Stimulated activated CD4-positive, alpha-beta T cell treated with anti-CD3 and anti-CD28 coated beads, Interleukin-2, amount 100 ng/mL, for 24 hours (primary cell): ENCODE measurements at places on chromosomes 7 and 10.
A peak's percentile ranks its signal among the peaks of the same experiment; 100 is the strongest.

GRCh38 chr7:4689151-4689550 is 7.1 kb downstream of the FOXK1 start:
- DNase-seq, result no peak

DNA sequence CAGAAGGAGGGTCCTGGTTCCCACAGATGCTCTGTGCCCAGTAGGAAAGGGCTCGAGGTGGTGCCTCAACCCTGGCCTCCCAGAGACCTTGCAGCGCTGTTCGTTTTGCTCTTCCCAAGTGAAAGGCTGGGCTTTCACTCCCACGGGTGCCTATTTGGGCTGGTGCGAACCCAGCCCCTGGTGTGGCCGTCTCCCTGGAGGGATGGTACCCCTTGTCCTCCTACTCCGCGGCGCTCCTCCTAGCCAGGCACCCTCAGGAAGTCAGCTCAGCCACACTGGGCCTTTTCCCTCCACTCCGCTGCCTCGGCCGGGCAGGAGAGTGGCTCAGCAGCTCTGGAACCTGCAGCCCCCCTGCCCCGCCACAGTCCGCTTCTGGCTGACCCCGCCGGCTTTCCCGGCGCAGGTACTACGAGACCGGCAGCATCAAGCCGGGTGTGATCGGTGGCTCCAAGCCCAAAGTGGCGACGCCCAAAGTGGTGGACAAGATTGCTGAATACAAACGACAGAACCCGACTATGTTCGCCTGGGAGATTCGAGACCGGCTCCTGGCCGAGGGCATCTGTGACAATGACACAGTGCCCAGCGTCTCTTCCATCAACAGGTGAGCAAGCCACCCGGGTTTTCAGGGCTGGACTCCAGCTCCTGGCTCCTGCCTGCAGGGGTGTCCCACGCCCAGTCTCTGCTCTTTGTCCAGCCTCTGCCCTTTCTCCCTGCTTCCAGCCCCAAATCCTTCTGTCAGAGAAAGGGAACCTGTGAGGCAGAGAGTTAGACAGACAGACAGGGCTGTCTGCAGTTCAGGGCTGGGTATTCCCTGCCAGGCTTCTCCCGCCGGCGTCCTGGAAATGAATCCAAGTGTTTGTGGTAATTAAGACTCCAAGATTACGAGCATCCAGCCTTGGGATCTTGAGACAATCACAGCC is 5.2 kb downstream of the PAX2 start:
- no peak for DNase-seq

- no peak for DNase-seq
These were observed 12.3 kb downstream of the KLHL7 start for GRCh38 chr7:23117841-23118240.

DNA sequence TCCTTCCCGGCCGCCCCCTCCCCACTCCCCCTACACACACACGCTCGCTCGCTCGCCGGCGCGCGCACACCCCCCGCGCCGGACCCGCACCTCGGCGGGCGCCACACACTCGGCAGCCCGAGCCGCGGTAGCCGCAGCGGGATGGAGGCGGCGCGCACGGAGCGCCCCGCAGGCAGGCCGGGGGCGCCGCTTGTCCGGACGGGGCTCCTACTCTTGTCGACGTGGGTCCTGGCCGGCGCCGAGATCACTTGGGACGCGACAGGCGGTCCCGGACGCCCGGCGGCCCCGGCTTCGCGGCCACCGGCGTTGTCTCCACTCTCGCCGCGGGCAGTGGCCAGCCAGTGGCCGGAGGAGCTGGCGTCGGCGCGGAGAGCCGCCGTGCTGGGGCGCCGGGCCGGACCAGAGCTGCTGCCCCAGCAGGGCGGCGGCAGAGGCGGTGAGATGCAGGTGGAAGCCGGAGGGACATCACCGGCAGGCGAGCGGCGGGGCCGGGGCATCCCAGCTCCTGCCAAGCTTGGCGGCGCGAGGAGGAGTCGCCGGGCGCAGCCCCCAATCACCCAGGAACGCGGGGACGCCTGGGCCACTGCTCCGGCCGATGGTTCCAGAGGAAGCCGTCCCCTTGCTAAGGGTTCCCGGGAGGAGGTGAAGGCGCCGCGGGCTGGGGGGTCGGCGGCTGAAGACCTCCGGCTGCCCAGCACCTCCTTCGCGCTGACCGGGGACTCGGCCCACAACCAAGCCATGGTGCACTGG is at the start of gene SORCS3:
Gene SORCS3, plus strand, starts transcription at position 104 of the 750 bp plus-strand sequence.
- no peak for DNase-seq

DNA sequence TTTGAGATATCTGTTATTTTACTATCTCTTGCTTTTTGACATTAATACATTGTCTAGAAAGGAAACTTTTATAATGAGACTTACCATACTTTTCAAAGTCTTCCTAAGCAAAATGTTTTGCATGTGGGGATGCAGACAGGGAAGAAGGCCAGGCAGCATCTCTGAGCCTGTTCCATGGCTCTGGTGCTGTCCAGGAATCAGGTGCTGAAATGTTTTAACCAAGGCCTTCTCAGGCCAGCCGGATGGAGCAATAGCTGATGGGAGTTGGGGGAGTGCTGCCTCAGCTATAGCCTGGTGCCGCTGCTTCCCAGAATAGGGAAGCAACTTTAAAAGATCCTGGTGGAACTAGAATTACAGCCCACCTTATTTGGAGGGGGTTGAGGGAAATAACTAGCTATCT is 38.5 kb downstream of the CRTAC1 start:
- no peak for DNase-seq

- no peak for DNase-seq
These were observed 851 bp downstream of the AKR1E2 start for GRCh38 chr10:4826792-4827324.

GRCh38 chr7:71173955-71174354 is 42.0 kb downstream of the GALNT17 start:
- no peak for DNase-seq

GRCh38 chr7:92609921-92610518 is 19.8 kb upstream of the FAM133B start:
- no peak for DNase-seq

GRCh38 chr10:119444866-119445265 is 97.7 kb downstream of the RGS10 start:
- DNase-seq, result no peak

DNA sequence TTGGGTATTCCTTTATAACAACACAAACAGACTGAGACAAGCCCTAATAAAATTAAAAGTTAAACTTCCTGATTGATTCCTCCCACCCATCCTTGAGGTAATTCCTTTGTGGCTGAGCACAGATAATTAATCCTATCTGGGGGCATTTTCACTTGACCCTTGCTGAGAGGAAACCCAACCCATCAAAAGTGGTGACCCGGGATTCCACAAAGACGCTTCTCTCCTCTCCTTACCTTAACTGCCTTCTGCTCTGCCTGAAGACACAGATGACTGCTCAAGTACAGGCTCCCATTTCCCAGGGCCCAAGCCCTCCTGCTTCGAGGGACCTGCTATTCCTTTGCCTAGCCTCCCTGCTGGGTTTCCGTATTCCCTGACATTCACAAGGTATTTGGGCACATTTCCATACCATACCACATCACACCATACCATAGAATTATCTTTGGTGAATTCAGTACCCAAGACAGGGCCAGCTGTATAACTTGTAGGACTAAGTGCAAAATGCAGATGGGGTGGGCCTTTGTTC is 9.8 kb upstream of the MAPK8 start:
- DNase-seq, result no peak

DNA sequence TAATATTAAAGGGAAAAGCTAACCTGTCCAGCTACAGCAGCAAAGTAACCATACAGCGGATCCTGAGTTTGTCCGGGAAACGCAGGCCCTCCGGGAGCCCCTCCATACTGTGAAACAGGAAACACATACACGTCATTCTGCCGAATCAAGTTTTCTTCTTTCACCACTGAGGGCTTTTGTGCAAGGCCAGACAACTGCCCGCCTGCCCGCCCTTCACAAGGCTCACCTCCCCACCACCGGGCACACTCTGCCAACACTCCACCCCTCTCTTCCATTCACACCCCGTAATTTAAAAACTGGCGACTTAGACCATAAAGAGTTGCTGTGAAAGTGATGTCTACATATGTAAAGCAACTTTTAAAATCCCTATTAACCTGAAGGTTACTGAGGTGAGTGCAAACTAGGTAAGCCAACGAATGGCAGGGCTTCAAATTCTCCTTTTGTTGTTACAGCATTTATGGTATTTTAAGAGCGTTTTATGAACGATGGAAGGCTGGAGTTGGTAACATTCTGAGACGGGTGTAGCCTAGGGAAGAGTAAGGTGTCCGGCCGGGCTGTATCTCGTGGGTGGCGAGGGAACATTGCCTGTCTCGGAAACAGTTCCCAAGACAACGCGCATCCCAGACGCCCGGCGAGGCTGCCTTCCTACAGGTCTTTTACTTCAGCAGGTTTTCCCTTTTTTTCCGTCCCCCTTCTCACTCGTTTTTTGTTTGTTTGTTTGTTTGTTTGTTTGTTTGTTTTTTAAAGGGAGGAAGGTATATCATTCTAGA is 817 bp downstream of the SRI start:
- DNase-seq, result peak; percentile 25

DNA sequence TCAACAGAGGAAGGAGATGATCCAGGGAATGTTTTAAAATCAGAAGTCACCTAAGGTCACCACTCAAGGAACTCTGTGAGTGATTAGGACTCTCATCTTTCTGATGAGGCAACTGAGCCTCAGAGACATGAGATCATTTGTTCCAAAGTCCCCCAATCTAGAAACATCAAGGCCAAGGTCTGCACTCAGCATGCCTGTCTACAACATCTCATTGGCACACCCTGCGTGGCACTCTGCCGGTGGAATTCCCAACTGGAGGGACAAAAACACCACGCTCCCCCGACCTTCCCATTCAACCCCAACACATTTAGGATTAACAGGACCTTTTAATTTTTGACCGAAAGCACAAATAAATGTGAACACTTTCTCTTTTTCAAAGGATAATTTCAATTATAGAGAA is 31.4 kb downstream of the CPXM2 start:
- DNase-seq, result no peak

DNA sequence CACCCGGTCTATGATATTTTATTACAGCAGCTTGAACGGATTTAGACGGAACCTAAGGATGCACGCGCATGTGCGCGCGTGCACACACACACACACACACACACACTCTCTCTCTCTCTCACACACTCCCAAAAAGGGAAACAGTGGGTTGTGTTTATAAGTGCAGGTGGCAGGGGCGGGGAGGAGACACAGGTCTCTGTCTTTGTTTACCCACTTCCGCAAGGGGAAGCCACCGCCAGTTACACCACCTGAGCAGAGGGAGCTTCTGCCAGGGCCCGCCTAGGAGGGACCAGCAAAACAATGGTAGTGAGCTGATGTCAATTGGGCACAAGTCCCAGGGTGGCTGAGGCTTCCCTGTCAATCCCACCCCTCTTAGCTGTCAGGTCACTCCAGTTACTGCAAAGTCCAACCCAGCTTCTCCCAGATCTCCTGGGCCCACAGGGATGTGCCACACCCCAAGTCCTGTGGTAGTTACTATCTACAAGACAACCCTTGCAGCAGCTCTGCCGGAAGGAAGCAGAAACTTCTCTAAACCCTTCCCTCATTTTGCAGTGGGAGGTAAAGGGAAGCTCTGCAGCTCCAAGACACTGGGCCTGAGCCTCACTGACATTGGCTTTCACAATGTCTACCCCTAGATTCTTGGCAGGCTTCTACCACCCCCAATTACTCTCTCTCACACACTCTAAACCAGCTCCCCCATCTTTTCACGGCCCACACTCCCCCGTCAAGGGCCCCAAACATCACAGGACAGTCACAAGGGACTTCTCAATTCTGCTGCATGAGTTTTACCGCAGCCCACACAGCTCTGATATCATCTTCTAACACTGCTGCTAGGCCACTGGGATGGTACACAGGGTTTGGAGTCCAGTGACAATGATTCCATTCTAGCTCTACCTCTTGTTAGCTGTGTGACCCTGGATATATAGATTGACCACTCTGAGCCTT is 17.6 kb downstream of the ANXA11 start:
- DNase-seq, result peak; percentile 54

DNA sequence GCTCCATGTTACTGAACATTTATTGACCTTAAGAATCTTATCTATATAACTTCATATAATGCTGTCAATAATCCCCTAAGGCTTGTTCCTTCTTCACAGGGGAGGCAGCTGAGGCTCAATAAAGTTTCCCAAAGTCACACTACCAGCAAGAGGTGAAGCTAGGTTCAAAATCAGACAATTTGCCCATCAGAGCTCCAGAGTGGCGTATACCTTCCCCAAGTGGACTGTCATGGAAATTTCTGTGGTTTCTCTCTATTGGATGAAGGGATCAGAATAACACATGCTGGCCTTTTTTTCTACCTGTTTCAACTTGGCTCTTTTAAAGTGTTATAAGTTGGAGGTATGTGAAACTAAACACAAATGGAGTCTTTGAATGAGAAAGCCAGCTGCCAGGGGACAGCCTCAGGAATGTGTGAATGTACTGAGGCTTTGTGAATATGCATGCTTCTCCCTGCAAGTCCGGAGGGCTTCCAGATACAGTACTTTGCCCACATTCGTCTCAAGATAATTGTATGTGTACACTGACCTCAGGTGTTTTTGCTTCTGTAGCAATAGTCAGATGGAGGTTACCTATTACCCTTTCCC is 656.3 kb upstream of the CELF2 start:
- no peak for DNase-seq

DNA sequence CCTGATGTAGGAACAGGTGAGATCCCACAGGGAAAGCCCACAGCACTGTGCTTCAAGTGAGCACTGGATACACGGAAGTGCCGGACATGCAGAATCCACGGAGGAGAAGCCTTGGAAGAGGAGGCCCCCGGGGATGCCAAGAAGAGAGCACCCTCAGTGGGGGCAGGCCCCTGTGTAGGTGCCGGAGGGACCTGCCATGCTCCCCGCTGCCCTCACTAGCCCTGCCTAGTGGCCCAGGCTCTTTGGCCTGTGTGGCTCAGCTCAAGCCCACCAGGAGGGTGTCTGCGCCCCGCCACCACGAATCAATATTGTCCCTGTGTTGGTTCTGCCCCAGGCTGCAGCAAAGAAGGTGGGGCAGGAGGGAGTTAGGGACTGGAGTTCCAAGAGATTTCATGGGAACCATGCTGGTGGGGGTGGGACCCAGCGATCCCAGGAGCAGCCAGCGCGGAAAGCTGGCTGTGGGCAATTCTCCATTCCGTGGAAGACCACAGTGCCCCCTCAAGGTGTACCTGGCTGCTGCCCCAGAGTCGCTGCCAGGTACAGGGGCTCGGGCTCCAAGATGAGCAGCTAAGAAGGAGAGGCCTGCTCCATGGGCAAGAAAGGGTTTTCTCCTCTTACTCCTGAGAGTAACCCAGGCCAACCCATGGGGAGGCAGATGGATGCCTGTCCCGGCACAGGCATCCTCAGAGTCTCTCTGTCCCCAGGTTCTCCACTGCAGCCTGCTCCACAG is 34.9 kb upstream of the LEP start:
- no peak for DNase-seq

GRCh38 chr10:7000061-7000460 is 410.8 kb downstream of the SFMBT2 start:
- no peak for DNase-seq

- no peak for DNase-seq
These were observed 414.8 kb upstream of the MKI67 start for GRCh38 chr10:128540781-128541761.

- peak; percentile 74 for DNase-seq
These were observed 56.5 kb upstream of the PCGF5 start for GRCh38 chr10:91163869-91164474.

- peak; percentile 22 for DNase-seq
These were observed at the start of gene COL26A1 for GRCh38 chr7:101362334-101363195. TSS of gene COL26A1 (plus strand) at chr7:101362875. CDS start at chr7:101363033, 158 bp downstream.
